ENCODE measurements at places on chromosomes 4 and X.

- DNase-seq = no peak
These were observed 819.8 kb downstream of the CCSER1 start for GRCh38 chr4:90946945-90947344.

GRCh38 chr4:165991325-165992180 is 118.5 kb downstream of the TLL1 start:
- DNase-seq = no peak

- no peak for DNase-seq
These were observed 70.1 kb upstream of the CBR4 start for GRCh38 chr4:169079942-169080827.

DNA sequence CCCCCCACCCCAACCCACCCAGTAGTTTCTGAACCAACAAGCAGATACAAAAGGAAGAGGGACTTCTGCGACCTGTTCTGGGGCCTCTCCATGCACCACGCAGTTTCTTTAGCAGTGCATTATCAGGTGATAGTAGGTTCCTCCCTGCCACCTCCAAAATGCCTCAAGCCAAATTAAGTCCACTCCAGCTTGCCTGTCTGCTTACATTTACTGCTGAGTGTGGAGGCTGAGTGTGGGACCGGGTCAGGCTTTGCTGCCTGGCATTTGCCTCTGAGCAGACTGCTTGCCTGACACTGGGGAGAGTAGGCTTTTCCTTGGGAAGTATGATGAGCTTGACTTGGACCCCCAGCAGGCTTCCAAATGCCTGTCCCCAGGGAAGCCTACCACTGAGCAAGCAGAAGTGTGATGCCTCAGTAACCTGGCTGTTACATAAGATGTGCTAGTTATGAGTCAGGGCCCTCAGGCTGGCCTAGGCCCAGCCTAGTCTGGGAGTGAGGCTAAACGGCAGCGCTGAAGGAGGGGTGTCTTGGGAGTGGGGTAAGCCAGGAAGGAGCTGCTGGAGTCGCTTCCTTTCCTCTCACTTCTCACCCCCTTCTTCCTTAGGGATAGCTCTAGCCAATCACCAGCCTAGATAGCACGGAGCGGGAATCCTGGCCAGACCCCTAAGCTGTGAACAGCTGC is 9.0 kb downstream of the TSC22D3 start:
- DNase-seq = no peak

- DNase-seq = no peak
These were observed 42.2 kb downstream of the TLL1 start for GRCh38 chr4:165915215-165915614.
